NCI-H1417 treated with DMSO at 0.1 percent for 48 hours (cell line): ENCODE measurements at places on chromosomes 16 and 17.

DNA sequence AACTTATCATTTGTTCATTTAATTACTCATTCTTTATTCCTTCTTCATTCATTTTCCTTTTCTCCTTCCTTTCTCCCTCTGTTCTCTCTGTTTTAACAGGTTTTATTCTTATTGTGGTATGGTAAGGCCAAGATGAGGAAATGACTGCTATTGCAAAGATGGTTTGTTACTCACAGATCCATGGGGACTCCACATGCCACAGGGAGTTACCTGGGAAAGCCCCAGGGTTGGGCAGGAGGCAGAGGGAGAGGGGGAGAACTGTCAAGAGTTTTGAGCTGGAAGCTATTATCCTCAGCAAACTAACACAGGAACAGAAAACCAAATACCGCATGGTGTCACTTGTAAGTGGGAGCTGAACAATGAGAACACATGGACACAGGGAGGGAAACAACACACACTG is 453.3 kb downstream of the WWOX start:
- DNase-seq = no peak

GRCh38 chr17:20244671-20245070 is 222.7 kb downstream of the LGALS9B start:
- no peak for DNase-seq

- DNase-seq = no peak
Observed at GRCh38 chr16:58306327-58306726, 11.5 kb upstream of the PRSS54 start.

DNA sequence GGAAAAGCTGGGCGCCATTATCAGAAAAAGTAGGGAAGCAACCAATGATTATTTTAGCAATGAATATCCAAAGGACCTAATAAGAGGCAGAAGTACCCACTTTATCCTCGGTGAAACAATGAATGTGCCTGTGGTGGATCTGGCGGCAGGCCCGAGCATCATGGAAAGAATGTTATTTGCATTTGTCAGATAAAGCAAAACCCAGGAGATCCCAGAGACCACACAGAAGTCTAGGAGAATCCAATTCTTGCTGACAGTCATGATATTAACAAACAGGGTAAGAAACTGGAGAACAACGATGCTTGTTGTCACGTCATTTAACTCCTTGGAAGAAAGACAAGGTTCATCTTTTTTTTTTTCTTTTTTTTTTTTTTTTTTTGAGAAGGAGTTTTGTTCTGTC is 12.0 kb upstream of the TNRC6A start:
- no peak for DNase-seq

- DNase-seq = no peak
Observed at GRCh38 chr16:56607109-56607618, 1.2 kb upstream of the MT2A start.

DNA sequence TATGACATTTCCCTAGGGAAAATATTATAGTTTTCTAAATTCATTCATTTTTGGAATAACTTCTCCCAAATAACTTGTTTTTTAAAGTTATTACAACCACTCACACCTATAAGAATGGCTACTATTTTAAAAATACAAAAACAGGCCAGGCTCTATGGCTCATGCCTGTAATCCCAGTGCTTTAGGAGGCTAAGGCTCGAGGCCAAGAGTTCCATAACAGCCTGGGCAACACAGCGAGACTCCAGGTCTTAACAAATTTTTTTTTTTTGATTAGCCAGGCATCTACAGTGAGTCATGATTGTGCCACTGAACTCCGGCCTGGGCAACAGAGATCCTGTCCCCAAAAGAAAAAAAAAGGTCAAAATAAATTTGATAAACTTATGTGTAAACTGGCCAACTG is 43.6 kb upstream of the YPEL2 start:
- DNase-seq = no peak

DNA sequence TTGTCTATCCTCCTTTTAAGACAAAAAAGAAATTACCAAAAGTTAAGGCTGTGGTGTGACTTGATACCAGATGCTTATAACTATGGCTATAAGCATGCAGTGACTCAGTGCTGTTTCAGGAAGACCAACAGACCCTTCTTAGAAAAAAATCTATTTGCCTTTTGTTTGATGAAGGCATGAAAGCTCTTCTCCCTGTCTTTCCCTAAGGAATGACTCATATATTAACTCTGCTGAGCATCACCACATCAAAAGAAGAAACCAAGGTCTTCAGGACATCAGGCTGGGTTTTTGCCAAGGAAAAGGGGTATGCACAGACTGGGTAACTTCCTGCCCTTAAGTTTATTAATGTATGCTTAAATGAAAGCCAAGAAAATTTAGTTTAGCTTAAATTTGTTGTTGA is 47.1 kb downstream of the VMP1 start:
- DNase-seq = no peak

GRCh38 chr17:39513309-39513708 is 52.0 kb downstream of the CDK12 start:
- DNase-seq = no peak

DNA sequence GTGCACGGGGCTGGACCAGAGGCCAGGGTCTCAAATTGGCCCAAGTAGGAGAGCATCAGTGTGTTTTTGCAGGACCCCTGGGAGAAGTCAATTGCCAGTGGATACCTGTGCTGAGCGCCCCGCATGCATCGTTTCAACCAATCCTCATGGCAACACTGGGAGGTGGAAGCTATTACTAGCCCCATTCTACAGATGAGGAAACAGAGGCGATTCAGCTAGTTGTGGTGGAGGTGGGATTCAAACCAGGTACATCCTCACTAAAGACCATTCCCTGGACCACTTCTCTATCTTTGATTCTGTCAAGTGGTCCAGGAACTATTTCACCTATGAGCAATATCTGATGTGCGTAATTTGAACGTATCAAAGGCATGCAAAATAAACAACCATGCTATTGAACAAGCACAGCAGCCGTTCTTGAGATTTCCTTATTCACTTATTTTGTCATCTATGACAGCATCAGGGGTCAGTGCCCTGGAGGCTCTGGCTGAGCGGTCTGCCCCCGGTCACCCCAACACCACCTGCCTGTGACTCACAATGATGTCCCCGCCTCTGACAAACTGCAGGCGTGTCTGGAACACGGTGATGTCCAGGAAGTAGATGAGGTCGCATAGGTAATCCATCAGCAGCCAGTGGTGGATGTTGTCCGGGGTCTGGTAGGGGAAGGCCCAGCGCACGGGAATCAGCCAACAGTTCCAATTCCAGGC is 54.0 kb downstream of the CNGB1 start:
- no peak for DNase-seq

GRCh38 chr16:65077181-65077580 is 44.7 kb downstream of the CDH11 start:
- DNase-seq = no peak

- DNase-seq = no peak
Observed at GRCh38 chr17:75404731-75405364, 630 bp downstream of the GRB2 start.

GRCh38 chr16:77780378-77780837 is 8.0 kb upstream of the VAT1L start:
- DNase-seq = no peak

- no peak for DNase-seq
Observed at GRCh38 chr16:30901201-30902028, 5.0 kb downstream of the CTF1 start.

DNA sequence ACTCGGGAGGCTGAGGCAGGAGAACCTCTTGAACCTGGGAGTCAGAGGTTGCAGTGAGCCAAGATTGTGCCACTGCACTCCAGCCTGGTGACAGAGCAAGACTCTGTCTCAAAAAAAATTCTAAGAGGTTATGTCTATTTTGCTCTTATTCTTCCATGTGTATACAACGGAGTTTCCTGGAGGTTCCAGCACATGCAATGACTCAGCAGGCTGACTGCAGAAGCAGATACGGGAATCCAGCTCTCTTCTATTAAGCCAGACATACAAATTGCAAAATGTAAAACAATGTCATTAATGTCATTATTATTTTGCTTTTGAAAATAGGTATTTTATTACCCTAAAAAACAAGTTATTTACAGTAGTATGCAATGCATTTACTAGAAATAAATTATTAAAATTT is 18.4 kb downstream of the MIEF2 start:
- DNase-seq = no peak

DNA sequence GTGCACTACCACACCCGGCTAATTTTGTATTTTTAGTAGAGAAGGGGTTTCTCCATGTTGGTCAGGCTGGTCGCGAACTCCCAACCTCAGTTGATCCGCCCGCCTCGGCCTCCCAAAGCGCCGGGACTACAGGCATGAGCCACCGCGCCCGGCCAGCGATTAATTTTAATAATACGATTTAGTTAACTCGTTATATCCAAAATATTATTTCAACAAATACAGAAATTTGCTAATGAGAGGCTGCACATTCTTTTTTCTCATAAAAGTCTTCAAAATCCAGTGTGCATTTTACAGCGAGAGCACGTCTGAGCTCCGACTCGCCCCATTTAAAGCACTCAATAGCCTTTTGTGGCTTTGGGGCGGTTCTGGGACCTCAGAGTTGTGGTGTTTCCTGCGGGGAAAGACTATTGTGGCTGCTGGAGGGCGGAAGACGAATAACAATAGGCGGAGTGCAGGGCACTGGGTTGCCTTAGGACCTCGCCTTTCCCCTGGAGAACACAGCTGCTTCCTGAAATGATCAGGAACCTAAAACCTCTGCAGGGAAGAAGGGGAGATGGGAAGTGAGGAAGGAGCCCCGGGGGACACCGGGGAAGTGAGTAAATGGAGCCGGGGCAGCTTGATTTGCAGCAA is 2.9 kb upstream of the ZSCAN10 start:
- DNase-seq = no peak

- no peak for DNase-seq
Observed at GRCh38 chr16:7861891-7862582, 529.4 kb downstream of the RBFOX1 start.
